Stimulated activated naive CD4-positive, alpha-beta T cell (primary cell): ENCODE measurements at places on chromosomes 5 and 9.

GRCh38 chr9:71446473-71447411, 321.6 kb downstream of the CEMIP2 start:
- no peak for DNase-seq

GRCh38 chr5:148491015-148491792, 107.4 kb downstream of the FBXO38 start:
- no peak for DNase-seq

GRCh38 chr5:171614971-171615653, 170.5 kb upstream of the SMIM23 start:
- no peak for DNase-seq

DNA sequence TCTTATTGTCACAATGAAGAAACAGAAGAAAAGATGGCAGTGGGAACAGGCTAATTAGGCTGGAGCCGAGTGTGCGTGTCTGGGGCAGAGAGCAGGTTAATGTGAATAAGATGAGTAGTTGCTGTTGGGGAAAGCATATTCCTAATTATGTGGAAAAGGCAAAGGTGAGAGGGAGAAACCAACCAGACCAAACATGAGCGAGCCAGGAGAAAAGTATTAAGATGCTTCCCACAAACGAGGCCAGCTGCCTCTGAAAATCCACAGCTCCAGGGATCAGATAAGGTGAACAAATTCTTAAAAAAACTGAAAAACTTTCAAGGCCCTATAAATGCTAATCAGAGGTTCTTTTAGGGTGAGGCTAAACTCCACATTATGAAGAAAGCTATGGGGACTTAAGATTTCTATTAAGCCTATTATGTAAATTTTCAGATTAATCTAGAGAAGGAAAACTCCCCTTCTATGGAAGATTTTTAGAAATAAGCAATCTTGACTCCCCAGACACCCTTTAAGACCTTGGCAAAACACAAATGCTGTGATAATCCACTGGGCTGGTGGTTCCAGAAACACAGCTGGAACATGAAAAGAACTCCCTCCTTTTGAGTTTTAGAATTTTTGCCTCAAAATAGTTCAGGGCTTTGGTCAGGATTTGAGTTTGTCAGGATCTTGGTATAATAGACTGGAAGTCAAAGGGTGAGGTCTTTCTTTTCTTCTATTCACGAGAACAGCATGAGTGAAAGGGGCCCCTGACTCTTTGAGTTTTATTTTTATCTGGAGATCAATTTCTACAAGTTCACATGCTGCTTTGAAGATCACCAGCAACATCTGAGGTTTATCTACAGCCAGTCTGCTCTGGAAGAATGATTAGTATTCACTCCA, 238.1 kb downstream of the SPOCK1 start:
- DNase-seq: no peak

- DNase-seq: no peak
These were observed at the start of gene OR2Y1 for GRCh38 chr5:180739958-180740357. Gene OR2Y1 (minus strand): TSS chr5:180740058. CDS start chr5:180740058, 0 bp downstream.

DNA sequence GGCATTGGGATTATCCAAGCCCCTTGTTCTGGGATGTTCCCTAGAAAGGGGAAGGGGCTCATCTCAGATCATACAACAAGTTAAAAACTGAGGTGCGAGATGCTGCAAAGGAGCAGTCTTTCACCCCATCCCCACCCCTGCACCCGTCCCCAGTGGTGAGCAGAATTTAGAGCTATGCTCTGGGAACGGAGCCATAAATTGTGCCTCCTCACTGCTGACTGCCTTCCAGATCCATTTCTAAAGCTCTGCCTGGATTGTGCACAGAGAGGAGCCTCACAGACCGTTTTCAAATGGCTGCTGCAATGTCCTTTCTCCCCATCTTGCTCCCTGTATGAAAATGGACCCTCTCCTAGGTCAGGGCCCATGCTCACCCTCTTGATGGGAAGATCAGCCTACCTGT, 8.3 kb downstream of the SLC25A48 start:
- no peak for DNase-seq

GRCh38 chr5:83471405-83472212, at the start of gene VCAN:
Gene VCAN (plus strand): TSS chr5:83471744. CDS start chr5:83483519, 11,775 bp downstream.
- DNase-seq: no peak

DNA sequence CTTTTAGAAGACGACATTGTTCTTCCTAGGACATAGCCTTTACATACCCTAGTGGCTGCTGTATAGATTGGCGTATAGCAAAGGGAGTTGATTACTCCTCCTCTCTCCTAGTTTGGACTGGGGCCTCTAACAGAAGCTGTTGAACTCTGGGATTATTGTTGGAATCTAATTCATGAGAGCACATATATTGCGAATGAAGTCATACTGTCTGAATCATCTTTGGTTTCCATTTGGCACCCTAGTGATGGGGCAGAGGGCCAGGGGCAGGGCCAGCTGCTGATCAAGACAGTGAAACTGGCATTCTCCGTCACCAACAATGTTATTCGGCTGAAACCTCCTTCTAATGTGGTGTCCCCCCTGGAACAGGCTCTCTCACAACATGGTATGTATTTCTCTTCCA, 40.3 kb downstream of the NUP188 start:
- DNase-seq: no peak

- DNase-seq: no peak
These were observed 280.1 kb downstream of the HSPA4 start for GRCh38 chr5:133331941-133332340.

GRCh38 chr5:36751886-36752285, 124.7 kb upstream of the NIPBL start:
- no peak for DNase-seq

GRCh38 chr5:138445547-138446271, 6.9 kb downstream of the REEP2 start:
- DNase-seq: no peak

DNA sequence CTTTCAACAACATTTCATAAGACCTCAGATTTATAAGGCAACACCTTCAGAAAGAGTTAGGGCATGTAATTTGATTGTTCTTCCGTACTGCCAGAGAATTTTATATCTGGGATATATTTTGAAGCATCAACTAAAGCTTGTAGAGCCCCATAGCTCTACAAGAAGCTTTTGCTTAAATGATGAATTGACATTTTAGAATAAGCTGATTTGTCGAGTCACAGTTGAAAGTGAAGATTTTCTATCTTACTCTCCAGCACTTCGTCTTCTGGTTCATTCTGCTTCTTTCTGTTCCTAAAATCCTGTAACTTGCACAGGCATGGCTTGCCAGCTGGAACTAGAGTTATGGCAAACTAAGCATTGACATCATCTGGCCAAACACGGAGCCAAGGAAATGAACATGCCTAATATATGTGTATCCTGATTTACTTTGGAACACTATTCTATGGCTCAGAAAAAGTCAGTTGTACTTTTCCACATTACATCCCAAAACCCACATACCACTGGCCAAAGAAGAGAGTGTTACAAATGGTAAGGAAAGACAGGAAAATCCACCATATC, 68.6 kb upstream of the MAST4 start:
- DNase-seq: no peak

GRCh38 chr5:34598177-34598794, 57.8 kb upstream of the RAI14 start:
- no peak for DNase-seq

DNA sequence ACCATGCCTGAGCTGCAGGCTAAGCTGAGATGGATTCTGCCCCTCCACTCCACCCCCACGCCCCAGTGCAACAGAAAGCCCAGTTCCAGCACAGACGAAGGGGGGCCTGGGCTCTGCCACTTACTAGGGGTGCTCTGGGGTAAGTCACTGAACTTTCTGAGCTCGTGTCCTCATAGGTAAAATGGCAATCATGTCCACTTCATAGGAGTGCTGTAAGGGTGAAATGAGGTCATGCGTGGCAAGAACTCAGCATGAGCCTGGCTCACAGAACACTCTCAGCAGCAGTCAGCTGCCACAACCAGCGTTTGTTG, 8.4 kb upstream of the PSD2 start:
- DNase-seq: no peak

- DNase-seq: no peak
These were observed 62.5 kb upstream of the EPB41L4B start for GRCh38 chr9:109383356-109383755.

- DNase-seq: no peak
These were observed 157.7 kb upstream of the SLC12A2 start for GRCh38 chr5:127925916-127926315.

DNA sequence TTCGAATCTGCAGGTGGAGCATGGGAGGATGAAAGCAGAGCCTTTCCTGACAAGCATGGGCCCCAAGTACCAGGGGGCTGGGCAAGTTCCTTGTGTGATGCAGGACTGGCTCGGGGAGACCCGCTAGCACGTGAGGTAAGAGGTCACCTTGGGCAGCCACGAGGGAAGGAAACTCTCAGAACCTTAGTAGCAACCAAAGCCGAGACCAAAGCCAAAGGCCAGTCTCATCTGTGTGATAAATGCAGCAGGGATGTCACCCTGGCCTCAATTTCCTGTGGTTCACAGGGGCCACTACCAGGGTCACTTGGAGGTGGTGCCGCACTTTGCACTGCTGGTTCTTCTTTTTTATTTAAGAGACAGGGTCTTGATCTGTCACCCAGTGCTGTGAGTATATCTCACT, 39.5 kb downstream of the PRRT1B start:
- DNase-seq: no peak

- no peak for DNase-seq
These were observed 72.0 kb downstream of the ZFAND5 start for GRCh38 chr9:72292874-72293607.

DNA sequence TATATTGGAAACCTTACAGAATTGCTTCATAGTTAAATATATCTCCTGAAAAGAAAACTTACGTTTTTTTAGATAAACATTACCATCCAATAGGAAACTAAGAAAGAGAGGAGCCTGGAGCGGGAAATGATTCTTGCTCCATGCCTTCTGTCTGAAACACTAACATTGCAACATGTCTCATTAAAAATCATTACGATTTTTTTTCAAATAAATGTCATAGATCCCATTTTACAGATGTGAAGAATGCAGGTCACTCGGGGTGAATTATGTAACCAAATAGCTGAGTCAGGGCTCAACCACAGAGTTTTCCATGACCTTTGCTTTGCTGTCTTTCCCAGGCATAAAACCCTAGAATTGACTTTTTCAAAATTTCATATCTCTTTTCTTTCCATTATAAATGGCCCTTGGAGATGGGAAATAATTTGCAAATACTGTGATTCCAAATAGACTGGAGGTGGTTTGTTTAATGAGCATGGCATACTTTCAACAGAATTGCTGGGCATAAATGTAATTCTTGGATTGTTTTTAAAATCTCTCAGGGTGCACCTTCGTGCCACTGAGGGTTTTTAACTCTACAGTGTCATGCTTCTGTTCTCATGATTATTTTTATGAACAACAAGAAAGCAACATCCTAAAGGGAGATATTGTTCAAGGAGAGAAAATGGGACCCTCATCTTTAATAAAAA, 302.8 kb downstream of the EBF1 start:
- DNase-seq: no peak

- no peak for DNase-seq
These were observed 10.9 kb downstream of the RALGDS start for GRCh38 chr9:133109931-133110650.

DNA sequence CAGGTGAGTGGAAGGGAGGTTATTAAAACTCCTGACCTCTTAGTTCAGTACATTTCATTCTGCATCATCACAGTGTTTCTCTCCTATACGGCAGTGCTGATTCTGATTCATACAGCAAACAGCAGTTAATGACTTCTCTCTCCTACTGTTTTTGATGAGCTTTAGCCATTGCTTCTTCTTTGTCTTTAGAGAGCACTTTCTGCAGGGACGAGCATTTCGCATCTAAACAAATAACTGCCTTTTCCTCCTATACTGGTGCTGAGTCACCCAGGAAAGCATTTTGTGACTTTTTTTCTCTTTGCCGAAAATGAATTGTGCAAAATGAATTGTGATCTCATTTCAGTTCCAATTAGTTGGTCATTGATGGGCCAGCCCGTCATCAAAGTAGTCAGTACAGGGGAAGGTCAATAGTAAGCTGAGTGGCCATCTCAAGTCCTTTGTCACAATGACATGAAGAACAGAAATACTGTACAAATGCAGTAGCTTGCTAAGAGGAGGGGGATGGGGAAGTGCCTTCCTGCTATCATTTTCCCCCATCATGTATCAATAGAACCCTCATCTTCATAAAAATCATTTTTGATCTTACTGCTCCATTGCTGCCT, 98.5 kb downstream of the INSYN2B start:
- DNase-seq: no peak

GRCh38 chr5:22754155-22754554, 99.0 kb downstream of the CDH12 start:
- no peak for DNase-seq

- no peak for DNase-seq
These were observed 588.4 kb upstream of the COX7C start for GRCh38 chr5:86029308-86029707.
